ENCODE measurements at places on chromosomes 7 and 10.

DNA sequence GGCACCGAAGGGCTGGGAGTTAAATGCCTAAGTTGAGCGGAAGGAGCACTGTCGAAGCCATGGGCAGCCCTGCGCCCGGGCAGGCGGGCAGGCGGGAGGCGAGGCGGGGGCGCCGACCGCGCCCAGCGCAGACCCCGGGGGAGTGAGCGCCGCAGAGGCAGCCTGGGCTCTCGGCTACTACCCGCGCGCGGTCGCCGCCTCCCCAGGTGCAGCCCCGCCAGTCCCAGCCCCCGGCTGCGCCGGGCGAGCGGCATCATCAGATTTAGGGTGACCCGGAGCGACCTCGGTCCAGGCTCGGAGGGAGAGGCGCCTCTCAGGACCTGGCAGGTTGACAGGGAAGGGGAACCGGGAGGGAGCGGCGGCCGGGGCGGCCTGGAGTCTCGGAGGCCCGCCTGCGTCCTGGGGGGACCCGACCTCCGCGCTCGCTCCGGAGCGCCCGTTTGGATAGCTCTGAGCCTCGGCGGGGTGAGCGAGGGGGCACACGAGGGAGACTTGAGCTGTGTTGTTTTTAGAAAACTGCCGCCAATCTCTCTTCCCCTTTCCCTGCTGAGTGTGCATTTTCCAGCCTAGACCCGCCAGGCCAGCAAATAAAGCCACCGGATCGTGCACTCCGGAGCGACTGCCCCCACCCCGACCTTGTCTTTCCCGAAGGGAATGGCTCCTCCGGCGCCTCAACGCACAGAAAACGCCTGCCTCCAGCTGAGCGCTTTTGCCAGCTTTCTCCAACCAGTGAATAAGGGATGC is 2.3 kb upstream of the NRP1 start:
- H3K36me3 ChIP-seq = no peaks in the 10 kb centered on the region
- H3K27ac ChIP-seq = peak overlapping the region; percentile 93
- H3K27me3 ChIP-seq = no peaks in the 10 kb centered on the region
- no peak for DNase-seq
- H3K4me3 ChIP-seq = peak overlapping the region; percentile 86

DNA sequence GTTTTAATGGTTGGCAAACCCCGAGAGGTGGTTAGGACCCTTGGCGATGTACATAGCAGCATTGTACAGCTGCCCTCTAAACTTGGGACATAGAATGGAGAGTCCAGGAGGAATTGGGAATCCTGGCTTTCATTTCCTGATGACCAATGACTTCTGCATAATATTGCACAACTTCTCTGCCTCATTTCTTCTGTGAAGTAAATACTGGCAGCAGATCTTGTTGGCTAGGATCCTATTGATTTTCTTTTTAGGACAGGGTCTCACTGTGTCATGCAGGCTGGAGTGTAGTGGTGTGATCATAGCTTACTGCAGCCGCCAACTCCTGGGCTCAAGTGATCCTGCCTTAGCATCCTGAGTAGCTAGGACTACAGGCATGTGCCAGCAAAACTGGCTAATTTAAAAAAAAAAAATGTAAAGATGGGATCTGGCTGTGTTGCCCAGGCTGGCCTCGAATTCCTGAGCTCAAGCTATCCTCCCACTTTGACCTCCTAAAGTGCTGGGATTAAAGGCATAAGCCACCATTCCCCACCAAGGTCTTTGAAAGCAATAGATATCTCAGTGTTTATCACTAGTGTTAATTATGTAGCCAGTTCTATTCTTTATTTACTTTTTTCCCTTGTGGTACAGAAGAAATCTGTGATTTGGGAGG is 58.1 kb downstream of the PODXL start:
- no peaks in the 10 kb centered on the region for H3K27me3 ChIP-seq
- H3K27ac ChIP-seq = peak overlapping the region; percentile 41
- DNase-seq = no peak

DNA sequence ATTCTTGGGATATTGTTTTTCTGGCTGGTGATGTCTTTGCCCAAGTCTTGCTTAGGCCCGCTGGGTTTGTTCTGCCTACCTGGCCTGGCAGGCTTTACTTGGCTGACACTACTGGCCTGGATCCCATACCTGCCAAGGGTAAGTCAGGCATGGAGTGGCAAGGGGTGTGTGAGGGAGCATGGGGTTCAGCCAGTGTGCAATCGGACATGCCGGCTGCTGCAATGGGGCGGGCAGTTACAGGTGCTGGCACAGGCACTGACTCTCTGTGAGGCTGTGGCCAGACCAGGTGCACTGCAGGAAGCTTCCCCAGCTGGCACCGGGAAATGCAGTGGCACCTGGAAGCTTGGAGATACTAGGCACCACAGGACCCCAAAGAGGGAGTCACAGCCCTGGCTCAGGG is 168.4 kb downstream of the PON1 start:
- H3K27me3 ChIP-seq = no peaks in the 10 kb centered on the region
- H3K4me3 ChIP-seq = no peak overlapping the region
- DNase-seq = no peak
- H3K4me1 ChIP-seq = no peaks in the 10 kb centered on the region

GRCh38 chr10:119448628-119449584 is 93.6 kb downstream of the RGS10 start:
- no peaks in the 10 kb centered on the region for H3K4me1 ChIP-seq
- no peak overlapping the region for H3K4me3 ChIP-seq
- no peak overlapping the region for H3K27ac ChIP-seq
- DNase-seq = no peak
- H3K27me3 ChIP-seq = no peaks in the 10 kb centered on the region

- peaks cover 8% of the 10 kb centered on the region for H3K4me1 ChIP-seq
- no peaks in the 10 kb centered on the region for H3K27me3 ChIP-seq
- DNase-seq = no peak
- H3K36me3 ChIP-seq = no peaks in the 10 kb centered on the region
- H3K27ac ChIP-seq = no peak overlapping the region
- no peak overlapping the region for H3K4me3 ChIP-seq
These were observed 5.8 kb upstream of the PLEKHA1 start for GRCh38 chr10:122368502-122369254.

GRCh38 chr10:82968533-82968932 is 1093.5 kb downstream of the NRG3 start:
- H3K4me3 ChIP-seq = no peak overlapping the region
- H3K4me1 ChIP-seq = no peaks in the 10 kb centered on the region
- H3K27ac ChIP-seq = no peak overlapping the region
- DNase-seq = no peak

GRCh38 chr10:1473874-1474273 is 263.5 kb downstream of the ADARB2 start:
- H3K4me3 ChIP-seq = no peak overlapping the region
- H3K27me3 ChIP-seq = peaks cover 7% of the 10 kb centered on the region
- DNase-seq = no peak
- no peaks in the 10 kb centered on the region for H3K36me3 ChIP-seq
- no peak overlapping the region for H3K27ac ChIP-seq
- no peaks in the 10 kb centered on the region for H3K4me1 ChIP-seq

- no peak overlapping the region for H3K4me3 ChIP-seq
- H3K27ac ChIP-seq = no peak overlapping the region
- H3K27me3 ChIP-seq = no peaks in the 10 kb centered on the region
- H3K36me3 ChIP-seq = no peaks in the 10 kb centered on the region
- H3K4me1 ChIP-seq = no peaks in the 10 kb centered on the region
These were observed 10.9 kb upstream of the CDK1 start for GRCh38 chr10:60767424-60767823.

GRCh38 chr7:17507717-17508116 is 209.3 kb downstream of the AHR start:
- no peak for DNase-seq
- H3K27ac ChIP-seq = no peak overlapping the region

GRCh38 chr7:149141893-149142292 is 5.4 kb upstream of the ZNF398 start:
- H3K4me3 ChIP-seq = no peak overlapping the region
- no peaks in the 10 kb centered on the region for H3K36me3 ChIP-seq
- no peak for DNase-seq
- H3K27me3 ChIP-seq = no peaks in the 10 kb centered on the region
- H3K27ac ChIP-seq = no peak overlapping the region

DNA sequence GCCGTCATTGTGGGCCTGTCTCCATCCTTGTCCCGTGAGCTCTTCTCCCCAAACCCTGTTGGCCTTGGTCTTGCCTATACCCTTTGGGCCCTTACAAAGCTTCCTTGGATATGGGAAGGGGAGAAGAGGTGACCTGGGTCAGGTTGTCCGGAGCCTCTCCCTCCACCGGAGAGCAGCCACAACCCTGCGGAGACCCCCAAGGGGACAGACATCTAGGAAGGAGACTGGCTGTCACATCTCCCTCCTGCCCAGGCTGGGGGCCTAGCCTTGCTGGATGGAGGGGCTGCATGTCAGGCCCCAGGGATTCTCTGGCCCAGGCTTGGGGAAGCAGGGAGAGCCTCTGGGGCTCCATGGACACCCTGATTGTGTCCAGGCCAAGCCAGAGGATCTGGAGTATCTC is 11.8 kb downstream of the NACAD start:
- no peaks in the 10 kb centered on the region for H3K36me3 ChIP-seq
- no peak for DNase-seq
- no peak overlapping the region for H3K27ac ChIP-seq
- H3K27me3 ChIP-seq = no peaks in the 10 kb centered on the region
- H3K4me3 ChIP-seq = no peak overlapping the region

GRCh38 chr10:4656576-4657194 is 169.3 kb upstream of the AKR1E2 start:
- H3K4me3 ChIP-seq = no peak overlapping the region
- peak; percentile 53 for DNase-seq
- no peaks in the 10 kb centered on the region for H3K27me3 ChIP-seq

DNA sequence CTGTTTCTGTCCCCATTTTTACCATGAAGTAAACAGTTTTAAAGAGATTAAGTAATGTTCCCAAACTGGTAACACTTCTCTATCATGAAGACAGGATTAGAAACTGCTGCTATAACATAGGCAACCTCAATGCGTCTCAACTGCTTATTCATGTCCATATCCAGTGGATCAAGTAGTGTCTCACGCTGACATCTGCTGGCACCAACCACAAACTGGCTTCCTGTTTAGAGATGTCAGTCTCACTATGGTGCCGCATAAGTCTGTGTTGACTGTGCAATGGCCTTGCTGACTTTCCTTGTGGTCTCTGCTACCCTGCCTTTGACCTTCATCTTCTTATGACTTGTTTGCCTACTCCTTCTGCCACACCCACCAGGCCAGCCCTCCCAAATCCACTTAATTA is 369.6 kb upstream of the DPP6 start:
- no peak for DNase-seq
- H3K4me3 ChIP-seq = no peak overlapping the region
- no peaks in the 10 kb centered on the region for H3K36me3 ChIP-seq
- no peaks in the 10 kb centered on the region for H3K27me3 ChIP-seq
